ENCODE measurements at places on chromosomes 16 and 17.
A peak's percentile ranks its signal among the peaks of the same experiment; 100 is the strongest.

DNA sequence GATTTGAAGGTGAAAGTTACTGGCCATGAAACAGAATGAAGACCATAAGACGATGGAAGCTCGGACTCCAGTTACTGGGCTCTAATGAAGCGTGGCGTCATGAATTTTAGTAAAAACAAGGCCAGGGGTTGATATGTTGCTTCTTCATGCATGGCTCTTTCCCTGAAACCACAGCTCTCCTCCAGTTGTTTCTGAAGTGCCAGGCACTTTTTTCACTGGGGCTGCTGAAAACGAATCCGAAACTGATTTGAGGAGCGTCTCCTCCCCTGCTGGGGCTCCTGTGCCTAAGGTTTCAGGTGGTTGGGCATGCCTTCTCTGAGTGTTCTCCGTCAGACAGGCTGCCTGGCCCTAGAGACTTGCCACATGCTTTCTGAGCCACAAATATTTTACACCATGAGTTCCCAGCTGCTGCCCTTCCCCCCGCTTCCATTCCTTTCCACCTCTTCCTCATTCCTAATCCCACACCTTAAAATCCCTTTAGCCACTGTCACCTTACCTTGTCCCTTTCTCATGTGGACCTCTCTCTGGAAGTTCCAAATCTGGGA is 3.7 kb upstream of the MYL4 start:
- peak; percentile 84 for DNase-seq

GRCh38 chr17:27625856-27626255 is 5.1 kb upstream of the LGALS9 start:
- no peak for DNase-seq

DNA sequence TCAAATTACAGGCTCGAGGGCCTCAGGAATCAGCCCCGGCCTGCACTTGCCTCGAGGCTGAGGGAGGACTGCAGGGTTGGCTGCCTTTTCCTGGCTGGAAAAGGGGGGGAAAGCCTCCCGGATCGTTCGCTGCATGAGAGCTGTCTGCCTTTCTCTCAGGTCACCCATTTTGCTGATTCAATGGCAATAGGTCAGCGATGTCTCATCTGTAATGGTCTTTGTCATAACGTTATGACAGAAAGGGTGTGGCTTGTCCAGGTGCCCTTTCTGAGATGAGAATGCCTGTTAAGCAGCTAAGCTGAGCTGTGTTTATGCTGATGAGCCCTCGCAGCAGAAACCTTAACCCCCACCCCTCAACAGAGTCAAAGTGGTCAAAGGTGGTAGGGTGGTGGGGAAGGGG is 81.8 kb downstream of the AKAP1 start:
- no peak for DNase-seq

GRCh38 chr16:12256921-12257320 is 280.4 kb downstream of the SNX29 start:
- DNase-seq = no peak

DNA sequence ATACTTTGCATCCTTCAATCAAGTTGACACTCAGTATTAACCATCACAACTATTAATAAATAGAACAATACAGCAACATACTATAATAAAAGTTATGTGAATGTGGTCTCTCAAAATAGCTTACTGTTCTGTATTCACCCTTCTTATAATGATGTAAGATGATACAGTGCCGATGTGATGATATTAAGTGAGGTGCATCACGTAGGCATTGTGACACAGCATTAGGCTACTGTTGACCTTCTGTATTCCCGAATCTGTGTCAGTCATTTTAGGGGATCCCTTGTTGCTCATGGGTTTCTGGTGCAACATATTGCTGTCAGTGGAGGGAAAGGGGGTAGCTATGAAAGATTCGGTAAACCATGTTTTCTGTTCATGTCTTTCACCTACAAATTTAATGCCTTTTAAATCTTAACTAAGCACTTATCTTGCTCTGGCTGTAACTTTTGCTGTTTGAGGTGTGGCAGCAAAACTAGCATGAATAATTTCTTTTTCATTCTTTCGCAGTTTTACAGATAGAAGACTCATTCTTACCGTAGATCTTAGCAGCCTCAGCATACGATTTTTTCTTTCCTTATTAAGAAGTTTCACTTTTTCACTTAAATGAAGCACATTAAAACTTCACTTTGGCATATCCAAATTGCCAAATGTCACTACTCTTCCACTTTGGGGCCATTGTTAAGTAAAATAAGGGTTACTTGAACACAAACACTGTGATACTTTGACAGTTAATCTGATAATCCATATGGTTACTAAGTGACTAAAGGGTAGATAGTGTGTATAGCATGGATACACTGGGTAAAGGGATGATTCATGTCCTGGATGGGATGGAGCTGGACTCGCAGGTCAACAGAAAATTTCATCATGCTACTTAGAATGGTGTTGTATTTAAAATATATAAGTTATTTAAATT is 29.6 kb downstream of the NFAT5 start:
- no peak for DNase-seq

- no peak for DNase-seq
Measured at GRCh38 chr16:20441191-20441590, 10.1 kb upstream of the ACSM2A start.

DNA sequence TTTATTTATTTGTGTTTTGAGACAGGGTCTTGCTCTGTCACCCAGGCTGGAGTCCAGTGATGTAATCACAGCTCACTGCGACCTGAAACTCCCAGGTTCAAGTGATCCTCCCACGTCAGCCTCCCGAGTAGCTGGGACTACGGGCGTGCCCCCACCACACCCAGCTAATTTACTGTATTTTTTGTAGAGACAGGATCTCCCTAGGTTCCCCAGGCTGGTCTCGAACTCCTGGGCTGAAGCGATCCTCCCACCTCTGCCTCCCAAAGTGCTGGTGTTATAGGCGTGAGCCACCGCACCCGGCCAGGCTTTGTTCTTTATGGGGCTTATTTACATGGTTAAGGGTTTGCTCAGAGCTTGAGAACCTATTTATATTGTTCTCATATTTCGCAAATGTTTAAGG is 5.8 kb upstream of the MEIOB start:
- no peak for DNase-seq

DNA sequence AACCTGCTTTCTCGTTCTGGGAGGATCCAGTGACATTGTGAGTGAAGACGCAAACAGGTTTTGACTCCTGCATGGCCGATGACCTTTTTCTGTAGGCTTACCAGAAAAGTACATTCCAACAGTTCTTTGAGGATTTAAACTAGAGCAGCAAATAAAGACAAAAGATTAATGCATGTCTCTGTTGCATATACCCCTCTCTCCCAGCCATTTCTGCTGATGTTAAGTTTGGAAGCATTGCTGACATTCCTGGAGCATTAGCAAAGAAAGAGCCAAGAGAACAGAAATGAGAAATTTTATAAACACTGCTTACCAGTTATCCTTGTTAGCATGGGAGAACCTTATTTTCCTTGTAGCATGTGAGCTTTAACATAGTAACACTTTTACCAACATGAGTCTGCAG is 49.3 kb downstream of the SIAH1 start:
- DNase-seq = no peak

GRCh38 chr16:17369421-17370222 is 101.1 kb downstream of the XYLT1 start:
- DNase-seq = peak; percentile 87

- DNase-seq = no peak
Measured at GRCh38 chr17:78661093-78661770, 84.0 kb upstream of the DNAH17 start.

- no peak for DNase-seq
Measured at GRCh38 chr16:86374603-86375130, 135.7 kb upstream of the FOXF1 start.

GRCh38 chr16:80610481-80611156 is 69.8 kb downstream of the DYNLRB2 start:
- no peak for DNase-seq

- no peak for DNase-seq
Measured at GRCh38 chr17:67392111-67392510, 15.0 kb downstream of the PITPNC1 start.

- no peak for DNase-seq
Measured at GRCh38 chr16:11073407-11073999, 129.1 kb downstream of the CLEC16A start.

DNA sequence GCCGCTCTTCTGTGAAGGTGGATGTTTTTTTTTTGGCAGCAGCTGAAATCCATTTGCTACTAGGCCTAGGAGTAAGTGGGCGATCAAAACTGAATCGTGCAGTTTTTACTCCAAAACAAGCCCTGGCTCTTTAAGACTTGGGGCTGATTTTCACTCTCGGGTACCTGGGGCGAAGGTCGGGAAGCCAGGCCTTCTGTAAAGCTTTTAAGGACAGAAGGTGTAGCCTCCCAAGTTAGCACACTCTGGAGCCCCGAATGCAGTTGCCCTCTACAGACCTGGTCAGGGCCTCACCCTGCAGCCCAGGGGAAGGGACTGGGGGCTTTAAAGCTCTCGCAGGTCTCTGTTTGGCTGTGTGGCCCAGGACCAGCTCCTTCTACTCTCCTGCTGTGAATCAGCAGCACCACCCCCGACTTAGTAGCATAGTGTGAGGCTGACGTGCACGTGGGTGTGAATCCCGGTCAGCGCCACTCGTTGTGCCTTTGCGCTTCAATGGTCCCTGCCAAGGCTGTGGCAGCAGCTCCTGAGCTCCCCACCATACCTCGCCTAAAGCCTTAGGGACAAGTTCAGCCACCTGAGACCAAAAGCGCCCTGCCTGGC is 49.9 kb downstream of the TMEM235 start:
- no peak for DNase-seq

DNA sequence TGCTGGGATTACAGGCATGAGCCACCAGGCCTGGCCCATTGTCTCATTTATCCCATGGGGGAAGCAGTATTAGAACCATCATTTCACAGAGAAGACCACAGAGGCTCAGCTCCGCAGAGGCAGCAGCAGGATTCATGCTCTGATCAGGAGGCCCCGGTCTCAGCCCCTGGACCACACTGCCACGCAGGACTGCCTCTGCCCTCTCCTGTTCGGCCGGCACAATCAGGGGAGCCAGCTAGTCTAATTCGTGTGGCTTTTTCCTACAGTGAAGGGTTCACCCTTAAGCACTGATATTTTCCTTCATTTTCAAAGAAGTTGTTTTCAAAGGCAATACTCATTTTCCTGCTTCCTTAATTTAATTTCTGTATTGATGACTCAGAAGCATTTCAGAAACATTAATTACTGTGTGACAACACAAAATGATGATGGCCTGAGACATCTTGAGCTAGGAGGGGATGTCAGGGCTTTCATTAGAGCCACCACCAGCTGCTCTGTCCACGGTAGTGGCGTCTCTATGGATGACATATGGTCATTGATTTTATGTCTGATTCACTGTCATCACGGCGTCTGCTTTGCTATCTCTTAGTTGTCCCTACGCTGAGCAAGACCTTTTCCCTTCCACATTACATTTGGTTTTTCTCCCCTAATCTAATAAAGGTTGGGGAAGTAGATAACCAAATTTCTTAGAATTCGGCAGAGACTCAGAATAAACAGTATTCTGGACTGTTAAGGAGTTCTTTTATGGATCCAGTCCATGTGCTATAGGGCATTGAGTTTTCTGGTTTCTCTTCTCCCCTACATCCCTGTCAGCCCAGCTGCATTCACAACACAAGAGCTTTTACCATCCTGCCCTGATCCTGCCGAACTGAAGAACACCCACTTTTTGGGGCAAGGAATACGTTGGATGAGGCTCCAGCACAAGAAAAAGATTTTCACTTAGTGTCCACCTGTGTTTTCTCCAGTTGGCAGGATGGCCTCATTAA is 314.0 kb downstream of the SLC39A11 start:
- no peak for DNase-seq

GRCh38 chr16:63702981-63703590 is 1418.8 kb downstream of the CDH11 start:
- no peak for DNase-seq

DNA sequence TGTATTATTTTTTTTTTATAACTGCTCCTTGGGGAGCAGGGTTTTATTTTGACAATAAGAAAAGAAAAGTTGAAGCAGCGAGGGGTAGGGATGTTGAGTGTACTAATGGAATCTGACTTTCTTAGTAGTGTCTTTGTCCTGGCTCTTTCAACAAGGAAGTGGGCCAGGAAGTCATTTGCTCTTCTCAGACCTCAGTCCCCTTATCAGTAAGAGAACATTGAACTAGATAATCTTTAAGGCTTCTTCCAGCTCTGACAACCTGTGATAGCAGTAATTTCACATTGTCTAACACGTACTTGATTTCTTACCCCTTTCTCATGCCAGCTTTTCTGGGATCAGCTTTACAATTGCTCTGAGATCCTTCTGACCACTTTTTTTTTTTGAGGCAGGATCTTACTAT is 8.3 kb downstream of the LIG3 start:
- no peak for DNase-seq

GRCh38 chr17:77613218-77613617 is 345.3 kb upstream of the TNRC6C start:
- peak; percentile 5 for DNase-seq

GRCh38 chr16:10688291-10688690 is 6.4 kb downstream of the TEKT5 start:
- no peak for DNase-seq

DNA sequence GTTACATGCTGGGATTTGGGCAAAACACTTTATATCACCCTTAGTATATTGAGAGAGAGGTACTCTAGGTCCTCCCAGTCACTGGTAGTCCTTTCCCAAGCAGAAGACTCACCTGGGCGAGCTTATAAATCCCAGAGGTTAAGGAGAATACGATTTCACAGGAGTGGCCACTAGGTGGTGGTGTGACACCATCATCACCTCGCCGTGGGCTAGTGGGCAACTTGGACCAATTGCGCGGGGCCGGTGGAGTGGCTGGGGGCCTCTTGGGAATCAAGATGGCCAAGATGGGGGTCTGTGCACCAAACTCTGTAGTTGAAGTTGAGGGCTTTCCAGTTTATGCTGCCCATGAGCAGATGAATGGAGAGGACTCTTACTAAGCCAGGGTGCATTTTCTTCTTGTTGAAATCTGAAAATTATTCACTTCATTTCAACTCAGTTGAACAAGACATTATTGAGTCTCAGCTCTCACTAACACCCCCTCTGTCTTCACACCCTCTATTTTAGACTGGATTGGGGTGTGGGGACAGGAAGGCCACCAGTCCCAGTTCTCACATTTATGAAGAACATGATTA is 38.2 kb upstream of the PIRT start:
- peak; percentile 43 for DNase-seq

GRCh38 chr17:67647482-67647881 is 70.3 kb upstream of the NOL11 start:
- no peak for DNase-seq
